A549 (cell line): ENCODE measurements at places on chromosomes 7 and 10.

DNA sequence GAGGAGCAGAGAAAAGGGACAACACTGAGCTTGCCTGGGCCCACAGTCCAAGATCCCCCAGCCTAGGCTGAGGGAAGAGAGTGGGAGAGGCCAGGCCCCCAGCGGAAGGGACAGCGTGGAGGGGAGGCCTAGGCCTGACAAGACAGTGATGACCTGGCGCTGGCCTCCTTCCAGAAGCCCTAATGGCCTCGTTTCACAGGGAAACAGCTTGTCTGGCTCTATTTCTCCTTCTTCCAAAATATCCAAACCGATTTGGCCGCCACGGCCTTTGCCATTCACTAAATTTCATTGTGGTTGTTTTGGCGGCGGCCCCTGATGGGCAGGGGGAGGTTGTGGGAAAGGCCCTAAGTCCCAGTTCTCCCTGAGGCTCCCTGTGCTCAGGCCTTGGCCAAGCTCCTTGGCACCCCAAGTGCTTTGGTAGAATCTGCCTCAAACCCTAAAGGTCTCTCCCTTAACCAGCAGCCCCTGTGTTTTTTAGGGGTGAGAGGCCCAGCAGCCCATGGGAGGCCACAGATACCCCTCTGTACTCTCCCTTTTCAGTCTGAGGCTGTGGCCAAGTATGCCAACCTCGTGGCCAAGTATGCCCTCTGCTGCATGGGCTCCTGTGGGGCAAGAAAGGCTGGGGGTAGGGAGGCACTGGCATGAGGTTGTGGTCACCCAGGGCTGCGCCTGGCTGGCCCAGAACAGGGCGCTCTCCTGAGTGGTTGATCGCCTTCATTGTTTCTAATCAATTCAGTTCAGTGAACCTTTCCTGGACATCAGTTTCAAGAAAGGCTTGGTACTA lies 37.3 kb downstream of the PAX2 start:
- no peak for DNase-seq

DNA sequence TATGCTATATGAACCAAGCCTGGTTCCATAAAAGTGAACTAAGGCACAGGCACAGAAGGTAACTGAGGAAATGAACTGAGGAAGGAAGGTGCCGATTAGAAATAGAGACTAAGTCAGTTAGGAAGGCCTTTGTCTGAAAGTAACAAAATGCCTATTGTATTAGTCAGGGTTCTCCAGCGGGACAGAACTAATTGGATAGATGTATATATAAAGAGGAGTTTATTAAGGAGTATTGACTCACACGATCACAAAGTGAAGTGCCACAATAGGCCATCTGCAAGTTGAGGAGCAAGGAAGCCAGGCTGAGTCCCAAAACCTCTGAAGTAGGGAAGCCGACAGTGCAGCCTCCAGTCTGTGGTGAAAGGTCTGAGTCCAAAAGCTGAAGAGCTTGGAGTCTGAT lies 13.9 kb upstream of the PLXNA4 start:
- DNase-seq, result no peak

GRCh38 chr7:43585562-43585961 lies 2.7 kb downstream of the STK17A start:
- no peak for DNase-seq

- DNase-seq, result no peak
These were observed 482.3 kb downstream of the SORCS1 start for GRCh38 chr10:106682175-106682574.

- no peak for DNase-seq
These were observed 34.4 kb downstream of the HIPK2 start for GRCh38 chr7:139743267-139743966.

DNA sequence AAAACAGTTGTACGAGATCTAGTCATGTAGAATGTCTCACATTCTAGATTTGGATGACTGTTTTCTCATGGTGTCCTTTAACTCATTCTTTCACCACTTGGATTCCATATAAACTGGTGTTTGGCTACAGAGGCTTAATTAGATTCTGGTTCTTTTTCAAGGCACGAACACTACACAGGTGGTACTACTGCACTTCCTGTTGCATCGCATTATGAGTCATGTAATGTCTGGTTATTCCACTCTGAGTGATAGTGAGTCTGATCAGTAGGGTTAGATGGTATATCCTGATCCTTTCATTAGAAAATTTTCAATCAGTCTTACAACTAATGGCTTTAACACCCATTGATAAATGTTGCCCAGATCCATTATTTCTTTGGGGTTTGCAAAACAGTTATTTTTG lies 11.2 kb upstream of the AKAP9 start:
- DNase-seq, result no peak

GRCh38 chr7:129252128-129252527 lies 27.3 kb downstream of the AHCYL2 start:
- DNase-seq, result no peak

DNA sequence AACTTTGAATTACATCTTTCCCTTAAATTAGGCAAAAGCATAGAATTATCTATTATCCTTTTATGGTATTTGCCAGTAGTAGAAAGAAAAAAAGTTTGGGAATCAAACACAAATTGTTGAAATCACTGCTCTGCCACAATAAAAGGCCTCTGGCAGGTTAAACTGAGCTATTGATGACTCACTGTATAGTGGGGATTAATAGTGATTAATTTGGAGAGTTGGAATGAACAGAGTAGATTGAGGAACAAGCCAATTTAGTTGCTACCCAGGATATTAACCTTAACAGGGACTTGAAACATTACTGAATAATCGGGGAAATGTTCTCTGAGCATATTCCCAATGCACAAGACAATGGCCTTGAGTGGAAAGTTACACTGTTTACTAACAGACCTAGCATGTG lies 33.1 kb downstream of the MASTL start:
- no peak for DNase-seq

DNA sequence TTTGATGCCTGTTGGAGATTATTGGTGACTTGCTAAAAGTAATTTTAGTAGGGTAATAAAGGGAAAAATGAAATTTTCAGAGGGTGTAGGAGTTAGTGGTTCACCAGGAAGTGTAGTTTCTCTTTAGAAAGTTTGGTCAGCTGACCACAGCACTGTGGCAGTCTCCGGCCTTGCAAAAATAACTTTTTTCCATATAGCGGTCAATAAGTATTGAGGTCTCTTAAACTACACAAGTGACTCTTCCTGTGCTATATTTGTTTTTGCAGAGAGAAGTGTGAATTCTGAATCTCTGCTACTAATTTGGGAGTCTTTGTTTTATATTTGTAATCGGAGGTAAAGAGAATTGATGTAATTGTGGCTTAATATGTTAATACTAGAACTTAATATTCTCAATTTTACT lies 24.3 kb downstream of the PTPN12 start:
- DNase-seq, result no peak

- no peak for DNase-seq
These were observed 105.5 kb downstream of the ACTR3B start for GRCh38 chr7:152865011-152865410.

GRCh38 chr10:126673565-126673964 lies 3.1 kb upstream of the C10orf90 start:
- no peak for DNase-seq

DNA sequence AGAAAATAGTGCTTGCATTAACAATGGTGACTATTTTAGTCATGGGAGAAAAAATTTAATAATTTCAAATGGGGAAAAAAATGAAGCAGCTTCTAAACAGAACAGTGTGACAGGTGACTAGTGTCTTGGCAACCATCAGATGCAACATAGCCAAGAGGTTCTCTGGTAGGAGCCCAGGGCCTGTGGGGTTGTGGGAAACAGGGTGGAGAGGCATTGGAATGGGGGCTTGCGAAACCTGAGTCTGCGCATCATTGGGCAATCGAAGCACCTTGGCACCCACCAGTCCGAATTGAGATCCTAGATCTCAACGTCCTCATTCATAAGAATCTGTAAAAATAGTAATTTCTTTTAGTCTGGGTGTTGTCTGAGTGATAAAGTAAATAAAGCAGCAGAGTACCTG lies 19.2 kb upstream of the PARD3 start:
- DNase-seq, result peak; percentile 20

DNA sequence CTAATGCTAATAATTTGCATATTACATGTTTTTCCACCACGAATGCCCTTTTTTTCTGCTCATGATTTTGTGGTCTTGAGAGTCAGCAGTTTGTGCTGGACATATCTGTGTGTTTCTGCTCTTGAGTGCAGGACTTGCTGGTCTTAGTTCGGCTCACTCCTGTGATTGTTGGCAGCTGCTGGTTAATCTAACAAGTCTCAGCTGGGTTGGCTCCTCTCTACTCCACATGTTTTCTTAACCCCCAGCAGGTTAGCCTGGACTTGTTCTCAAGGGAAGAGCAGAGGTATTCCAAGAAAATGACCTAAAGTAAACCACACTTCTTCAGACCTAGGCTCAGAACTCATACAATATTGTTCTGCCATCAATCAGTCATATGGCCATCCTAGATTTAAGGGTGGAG lies 1238.9 kb downstream of the XPNPEP1 start:
- DNase-seq, result no peak

GRCh38 chr10:104123397-104123796 lies 1.4 kb downstream of the SFR1 start:
- peak; percentile 39 for DNase-seq

DNA sequence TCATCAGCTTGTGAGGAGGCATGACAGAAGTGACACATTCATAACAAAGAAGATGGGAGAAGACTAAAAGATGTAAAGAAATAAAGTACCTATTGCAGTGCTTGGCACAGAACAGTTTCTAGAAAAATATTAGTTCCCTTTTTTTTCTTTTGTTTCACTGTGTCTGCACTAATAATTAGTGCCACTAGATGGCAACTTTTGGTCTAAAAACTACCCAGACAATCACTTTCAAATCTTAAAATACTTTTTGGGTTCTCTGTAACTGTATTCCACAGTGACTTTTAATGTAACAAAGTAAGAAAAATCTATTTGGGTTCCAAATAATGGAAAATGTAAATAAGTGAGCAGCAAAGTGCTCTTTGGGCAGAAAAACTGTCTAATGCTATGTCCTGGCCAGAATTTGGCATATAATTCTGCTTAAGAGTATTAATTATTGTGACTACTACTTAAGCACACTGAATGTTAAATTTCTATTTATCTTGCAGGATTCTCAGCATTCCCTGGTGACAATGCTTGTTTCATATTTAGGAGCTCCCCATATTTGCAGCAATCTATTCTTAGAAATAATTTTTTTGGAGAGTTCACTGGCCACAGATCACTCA lies 134.8 kb upstream of the KIF5B start:
- no peak for DNase-seq

DNA sequence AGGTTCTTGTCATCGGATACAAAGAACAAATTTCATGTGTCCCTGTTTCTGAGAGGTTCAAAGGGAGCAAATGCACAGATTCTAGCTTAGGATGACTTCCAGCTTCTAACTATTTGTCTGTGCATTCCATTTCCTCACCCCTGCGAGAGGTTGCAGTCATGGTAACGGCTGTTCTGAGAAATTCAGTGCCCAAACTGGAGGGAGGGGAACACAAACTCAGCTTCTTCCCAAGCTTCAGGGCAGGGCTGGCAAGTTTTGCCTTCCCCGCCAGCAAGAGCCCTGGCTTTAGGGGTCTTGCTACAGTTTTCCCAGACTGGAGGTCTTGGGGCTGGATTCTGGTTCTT lies 11.1 kb downstream of the FAS start:
- DNase-seq, result no peak

DNA sequence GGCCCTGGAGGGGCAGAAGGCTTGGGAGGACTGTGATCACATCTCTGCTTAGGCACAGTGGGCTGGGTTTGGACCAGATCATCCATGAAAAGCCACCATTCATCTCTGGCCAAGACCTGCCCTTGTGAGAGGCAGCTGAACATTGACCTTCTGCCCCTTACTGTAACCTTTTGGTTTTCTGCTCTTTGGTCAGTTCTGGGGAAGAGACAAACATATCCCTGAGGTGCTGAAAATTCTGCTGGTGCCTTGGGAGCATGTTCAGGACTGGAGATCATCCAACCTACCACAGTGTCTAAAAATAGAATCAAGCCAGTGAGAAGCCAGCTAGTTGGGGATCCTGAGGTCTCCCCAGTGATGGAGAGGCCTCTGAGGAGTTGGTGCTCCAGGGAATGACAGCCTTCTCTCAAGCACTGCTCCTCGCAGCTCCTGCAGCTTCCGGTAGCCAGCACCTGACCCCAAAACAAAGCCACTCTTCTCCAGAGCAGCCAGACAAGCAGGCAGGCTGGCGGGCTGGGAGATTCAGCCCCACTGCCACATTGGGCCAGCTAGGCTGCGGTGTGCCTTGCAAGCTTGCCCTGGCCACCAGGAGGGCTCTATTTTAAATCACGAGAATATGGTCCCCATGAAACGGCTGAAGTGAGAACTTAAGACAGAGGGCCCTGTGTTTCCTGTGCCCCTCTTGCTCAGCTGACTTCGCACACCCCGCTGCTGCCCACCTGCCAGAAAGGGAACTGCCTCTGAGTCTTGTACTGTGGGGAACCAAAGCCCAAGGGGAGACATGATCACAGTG lies 37.8 kb upstream of the UBE2H start:
- DNase-seq, result no peak

- no peak for DNase-seq
These were observed 2.3 kb upstream of the SHH start for GRCh38 chr7:155814316-155815276.
